ENCODE measurements at places on chromosomes 7 and 10.

DNA sequence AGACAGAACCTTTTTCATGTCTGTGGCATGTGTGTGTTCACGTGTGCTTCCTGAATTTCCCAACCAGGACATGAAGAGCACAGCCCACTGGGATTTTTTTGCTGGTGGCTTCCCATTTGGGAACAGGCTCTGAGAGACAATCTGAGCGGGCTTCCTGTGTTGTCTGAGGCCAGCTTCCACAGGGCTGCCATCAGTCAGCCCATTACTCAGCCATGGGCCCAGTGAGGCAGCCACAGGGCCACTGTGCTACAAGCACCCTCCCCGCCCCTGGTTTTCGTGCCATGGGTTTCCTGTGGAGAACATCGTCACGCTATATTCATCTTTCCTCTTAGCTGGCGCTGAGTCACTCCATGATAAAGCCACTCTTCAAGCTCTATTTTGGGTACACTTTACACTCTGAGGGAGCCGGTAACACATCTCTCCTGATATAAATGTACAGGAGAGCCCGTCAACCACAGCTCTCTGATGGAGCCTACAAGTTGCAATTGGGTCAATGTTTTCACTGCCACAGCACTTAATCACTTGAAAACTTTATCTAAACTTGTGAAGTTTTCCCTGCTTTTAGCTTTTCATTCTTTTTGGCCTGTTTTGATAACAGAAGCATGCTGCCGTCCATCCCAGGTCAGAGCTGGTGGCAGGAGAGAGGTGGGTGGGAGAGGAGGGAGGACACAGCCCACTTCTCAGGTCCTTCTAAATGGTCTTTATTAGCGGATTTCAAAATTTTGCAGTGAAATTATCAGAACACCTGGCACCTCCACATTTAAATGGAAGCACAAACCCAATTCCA is 96.9 kb downstream of the HIPK2 start:
- no peak for DNase-seq

GRCh38 chr10:97779975-97780374 is 8.2 kb upstream of the SFRP5 start:
- DNase-seq: no peak

- DNase-seq: no peak
Observed at GRCh38 chr10:132685921-132686680, 99.8 kb downstream of the NKX6-2 start.

DNA sequence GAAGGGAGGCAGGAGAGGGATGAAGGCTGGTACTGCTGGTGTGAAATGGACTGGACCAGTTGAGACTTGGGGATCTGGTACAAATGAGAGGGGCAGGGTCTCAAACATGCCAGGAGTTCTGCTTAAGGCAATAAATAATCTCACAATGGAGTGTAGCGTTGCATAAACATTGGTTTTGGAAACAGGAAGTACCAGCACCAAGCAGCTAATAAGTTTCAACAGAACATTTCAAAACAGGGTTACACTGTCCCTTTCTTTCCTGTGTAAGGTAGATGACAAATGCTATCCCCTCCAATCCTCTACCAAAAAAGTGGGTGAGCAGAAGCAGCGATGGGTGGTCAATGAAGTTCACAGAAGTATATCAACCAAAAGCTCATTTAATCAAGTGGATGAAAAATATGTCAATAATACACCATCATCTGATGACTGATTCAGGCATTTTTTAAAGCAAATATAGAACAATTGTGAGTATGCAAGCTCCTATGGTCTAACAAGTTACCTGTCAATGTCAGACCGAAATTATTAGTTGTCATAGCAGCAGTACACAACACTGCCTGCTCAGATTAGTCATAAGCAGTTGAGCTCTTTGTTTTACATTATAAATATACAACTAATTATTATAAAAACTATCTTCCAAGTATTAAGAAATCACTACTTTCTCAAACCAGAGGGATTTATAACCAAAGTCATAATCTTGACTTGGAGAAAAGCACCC is 220.0 kb downstream of the FAM107B start:
- no peak for DNase-seq

- peak; percentile 54 for DNase-seq
Observed at GRCh38 chr10:103884681-103885139, 29.3 kb upstream of the SH3PXD2A start.

GRCh38 chr10:79445977-79446757 is 743 bp upstream of the ZCCHC24 start:
- DNase-seq: no peak

GRCh38 chr7:83791737-83792136 is 142.8 kb upstream of the SEMA3E start:
- DNase-seq: no peak

DNA sequence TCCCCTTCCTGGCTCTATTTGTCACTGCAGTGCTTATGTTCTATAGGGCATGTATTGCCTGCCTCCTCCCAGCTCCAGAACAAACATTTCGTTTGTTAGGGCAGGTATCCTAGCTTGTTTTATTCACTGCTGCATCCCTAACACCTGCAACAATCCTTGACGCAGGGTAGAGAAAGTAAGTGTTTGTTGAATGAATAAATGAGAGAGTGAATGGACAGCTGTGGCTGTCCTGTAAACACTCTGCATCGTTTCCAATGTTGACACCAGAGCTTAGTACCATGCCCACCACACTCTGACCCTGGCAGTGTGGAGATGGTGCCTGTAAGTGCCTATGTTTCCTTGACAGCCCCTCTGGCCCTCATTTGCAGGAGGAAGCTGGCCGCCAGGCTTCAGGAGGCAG is 21.0 kb downstream of the MYH16 start:
- DNase-seq: no peak

DNA sequence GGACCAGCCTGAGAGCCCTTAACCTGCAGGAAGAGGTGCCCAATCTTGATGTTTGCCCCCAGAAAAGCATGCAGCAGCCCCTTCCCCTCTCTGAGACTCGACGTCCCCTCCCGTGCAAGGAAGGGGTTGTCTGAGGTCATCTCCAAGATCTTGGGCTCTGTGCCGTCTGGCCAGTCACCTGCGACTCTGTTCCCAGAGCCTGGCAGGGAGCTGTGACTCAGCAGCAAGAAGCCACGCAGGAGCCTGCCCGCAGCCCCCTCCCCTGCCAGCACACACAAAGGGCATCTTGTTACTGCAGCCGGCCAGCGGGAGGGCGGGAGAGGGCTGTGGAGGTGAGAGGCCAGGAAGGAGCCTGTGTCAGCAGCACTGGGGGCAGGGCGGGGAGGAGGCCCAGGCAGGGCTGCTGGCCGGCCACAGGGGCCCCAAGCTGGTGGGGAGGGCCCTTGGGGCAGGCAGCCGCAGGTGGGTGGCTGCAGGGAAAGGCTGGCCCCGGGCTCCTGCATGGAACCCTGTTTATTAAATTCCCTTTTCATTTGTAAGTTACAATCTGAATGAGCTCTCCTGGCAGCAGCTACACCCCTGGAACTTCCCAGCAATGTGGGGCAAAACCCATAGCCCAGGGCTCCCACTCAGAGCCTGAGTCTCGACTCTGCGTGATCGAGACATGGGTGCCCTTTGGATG is 103.7 kb upstream of the ZMIZ1 start:
- no peak for DNase-seq

DNA sequence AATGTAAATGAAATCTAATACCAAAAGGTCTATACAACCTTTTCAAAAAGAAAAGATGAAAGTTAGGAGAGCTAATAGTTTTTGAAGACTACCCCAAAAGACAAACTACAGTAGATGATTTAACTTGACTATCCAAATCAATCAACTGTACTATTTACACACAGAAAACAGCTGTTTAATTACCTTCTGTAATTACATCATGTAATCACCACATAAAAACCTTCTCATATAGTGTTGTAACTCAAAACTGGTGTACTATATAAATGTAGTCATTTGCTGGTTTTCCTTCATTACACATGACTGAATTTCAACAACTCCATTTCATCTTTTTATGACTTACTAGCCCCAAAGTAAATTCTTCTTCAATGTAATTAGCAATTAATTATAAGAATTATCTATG is 4.5 kb downstream of the RTKN2 start:
- no peak for DNase-seq

DNA sequence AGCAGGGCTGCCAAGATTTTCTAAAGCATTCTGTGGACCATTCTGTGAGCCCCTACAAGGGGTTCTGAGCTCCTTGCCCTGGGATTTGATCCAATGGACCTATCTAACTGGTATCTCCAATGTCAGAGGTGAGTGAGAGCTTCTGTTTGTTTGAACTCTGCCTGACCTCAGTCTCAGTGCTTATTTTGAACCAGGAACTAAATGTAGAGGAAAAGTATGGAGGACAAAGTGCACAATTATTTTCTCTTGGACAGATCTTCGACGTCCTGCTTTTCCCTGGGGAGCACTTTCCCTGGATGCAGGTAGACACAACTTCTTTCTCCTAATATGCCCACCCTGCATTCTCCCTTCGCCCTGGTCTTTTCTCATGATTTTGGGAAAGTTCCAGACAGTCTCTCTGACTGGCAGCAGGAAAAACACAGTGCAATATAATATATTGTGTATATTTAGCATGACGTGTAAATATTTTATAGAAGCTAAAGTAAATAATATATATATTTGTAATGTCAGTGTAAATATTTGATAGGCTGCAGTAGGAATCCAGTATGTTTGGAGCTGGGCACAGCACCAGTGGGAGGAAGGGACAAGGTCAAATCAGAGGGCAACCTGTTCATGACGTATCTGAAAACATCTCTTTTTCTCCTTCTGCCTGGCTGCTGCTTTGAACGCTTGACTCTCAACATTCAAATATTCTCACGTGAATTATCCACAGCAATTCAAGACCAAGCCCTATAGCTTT is 184.0 kb upstream of the LYZL1 start:
- no peak for DNase-seq

- no peak for DNase-seq
Observed at GRCh38 chr7:34749446-34749845, 91.4 kb downstream of the NPSR1 start.

DNA sequence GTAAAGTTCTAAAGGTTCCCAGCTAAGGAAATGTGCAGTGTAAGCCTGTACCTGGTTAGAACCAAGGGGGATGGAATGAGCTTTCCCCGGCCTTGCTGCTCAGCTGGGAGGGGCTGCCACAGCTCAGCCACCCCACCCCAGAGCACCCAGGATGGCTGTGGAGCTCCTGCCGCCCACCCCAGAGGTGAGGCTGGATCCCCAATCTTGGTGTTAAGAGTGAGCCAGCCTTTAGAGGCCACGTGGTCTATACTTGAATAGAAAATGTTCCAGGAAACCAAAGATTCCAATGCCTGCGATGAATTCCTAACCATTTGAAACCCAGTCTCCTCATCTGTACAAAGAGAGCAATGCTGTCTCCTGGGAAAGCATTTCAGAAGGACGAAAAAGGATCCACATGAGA is 16.5 kb downstream of the DIP2C start:
- DNase-seq: peak; percentile 11

- DNase-seq: no peak
Observed at GRCh38 chr7:115230882-115231571, 309.1 kb downstream of the MDFIC start.

DNA sequence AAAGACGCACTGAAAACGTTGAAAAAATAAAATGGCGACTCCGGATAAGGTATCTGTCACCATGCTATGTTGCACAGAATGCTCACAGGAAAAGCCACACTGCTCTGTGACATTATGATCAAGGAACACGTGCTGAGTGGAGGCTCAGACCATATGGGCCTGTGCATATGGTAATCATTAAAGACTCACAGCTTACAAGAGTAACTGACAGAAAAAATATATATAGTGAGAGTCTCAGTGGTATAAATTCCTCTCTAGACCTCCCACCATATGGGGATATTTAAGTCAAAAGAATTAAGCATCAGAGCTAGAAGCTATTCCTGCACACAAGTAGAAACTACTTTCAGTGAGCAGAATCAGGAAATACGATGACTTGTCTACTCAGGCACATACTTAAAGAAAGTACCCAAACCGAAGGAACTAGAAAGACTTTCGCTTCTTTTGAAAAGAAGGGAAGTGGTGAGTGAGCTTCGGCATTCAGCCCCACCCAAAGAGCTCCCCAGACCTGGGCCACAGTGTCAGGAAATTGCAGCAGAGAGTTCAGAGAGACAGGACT is 65.1 kb upstream of the MPP7 start:
- DNase-seq: no peak

DNA sequence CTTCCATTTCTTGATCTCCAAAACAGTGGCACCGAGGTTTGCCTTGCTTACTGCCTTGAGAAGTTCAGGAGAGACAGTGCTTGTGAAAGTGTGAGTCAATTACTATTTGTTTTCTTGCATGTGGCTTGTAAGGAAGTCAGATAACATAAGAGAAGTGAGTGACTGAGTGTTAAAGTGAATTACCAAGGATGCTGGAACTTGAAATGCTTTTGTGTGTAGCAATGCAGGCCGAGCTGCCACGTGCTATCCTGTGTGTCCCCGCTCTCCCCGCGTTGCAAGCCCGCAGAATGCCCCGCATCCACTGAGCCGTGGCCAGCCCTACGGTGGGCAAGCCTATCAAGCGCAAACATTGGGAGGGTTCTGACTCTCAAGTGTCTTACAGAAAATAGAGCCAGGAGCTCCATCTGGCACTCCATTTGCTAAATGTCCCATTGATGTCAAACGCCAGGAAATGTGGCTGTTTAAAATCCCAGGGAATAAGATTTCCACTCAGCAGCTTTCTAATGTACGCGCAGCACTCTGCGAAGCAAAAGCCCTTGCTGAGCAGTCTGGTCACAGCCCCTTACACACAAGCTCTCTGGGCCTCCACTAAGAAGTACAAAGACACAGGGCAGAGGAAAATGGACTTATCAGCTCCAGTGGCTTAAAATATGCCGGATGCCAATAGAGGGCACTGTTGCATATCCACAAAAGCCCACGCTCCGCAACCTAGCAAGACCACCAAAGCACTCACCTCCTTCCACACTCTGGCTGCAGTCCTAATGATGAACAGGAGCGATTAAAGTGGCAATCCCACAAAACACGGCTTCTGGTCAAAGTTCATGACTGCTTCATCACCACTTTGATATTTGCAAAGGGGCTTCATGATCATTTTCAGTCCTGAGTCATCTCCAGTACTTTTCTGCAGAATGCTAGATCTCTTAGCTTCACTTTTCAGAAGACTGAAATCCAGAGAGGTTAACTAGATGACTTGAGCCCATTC is 158.0 kb upstream of the ITGB1 start:
- peak; percentile 31 for DNase-seq

DNA sequence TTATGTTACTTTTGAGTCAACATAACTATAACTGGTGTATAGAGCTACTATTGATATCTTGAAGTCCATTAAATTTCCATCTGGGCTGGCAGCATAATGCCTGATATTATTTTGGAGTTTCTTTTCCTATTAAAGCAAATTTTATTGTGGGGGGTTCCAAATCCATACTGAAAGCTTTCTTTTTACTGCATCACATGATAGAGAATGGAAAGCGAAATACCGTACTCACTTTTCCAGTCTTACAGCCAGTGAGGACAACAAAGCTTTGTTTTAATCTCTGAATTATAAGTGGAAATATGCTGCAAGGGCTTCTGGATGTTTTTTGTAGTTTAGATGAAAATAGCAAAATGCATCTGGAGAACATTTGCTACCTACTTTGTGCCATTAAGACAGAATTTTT is 477.5 kb upstream of the SEMA3D start:
- DNase-seq: no peak

Measured in ovary (tissue), 10 donors.